ENCODE measurements at places on chromosomes 3 and 15.

GRCh38 chr3:194249323-194250097 is 101.6 kb downstream of the CPN2 start:
- peak; percentile 18 for DNase-seq

- no peak for DNase-seq
Observed at GRCh38 chr3:189898559-189899153, 222.0 kb downstream of the P3H2 start.

- peak; percentile 28 for DNase-seq
Observed at GRCh38 chr3:15629860-15630597, 28.5 kb downstream of the BTD start.

- no peak for DNase-seq
Observed at GRCh38 chr15:57927091-57927631, 138.3 kb downstream of the ALDH1A2 start.

All from NCI-H1417 (cell line).